NCI-H1105 (cell line): ENCODE measurements at places on chromosomes 12 and 14.

DNA sequence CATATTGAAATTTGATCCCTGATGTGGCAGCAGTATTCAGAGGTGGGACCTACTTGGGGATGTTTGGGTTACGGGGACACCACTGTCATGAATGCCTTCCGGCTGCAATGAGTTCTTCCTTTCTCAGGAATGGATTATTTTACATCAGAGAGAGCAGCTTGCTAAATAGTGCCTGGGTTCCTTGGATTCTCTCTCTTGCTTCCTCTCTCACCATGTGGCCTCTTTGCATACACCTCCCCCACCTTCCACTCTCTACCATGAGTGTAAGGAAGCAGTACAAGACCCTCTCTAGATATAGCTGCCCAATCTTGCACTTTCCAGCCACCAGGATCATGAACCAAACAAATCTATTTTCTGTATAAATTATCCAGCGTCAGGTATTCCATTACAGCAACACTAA lies 15.4 kb upstream of the SCAF11 start:
- DNase-seq = no peak

- no peak for DNase-seq
Measured at GRCh38 chr12:119911182-119911581, 34.1 kb upstream of the CIT start.

GRCh38 chr12:52956987-52957386 lies 8.1 kb downstream of the KRT18 start:
- DNase-seq = no peak

- DNase-seq = no peak
Measured at GRCh38 chr14:22761734-22762133, 4.8 kb upstream of the OXA1L start.

- DNase-seq = no peak
Measured at GRCh38 chr14:32468955-32469354, 139.9 kb downstream of the AKAP6 start.

GRCh38 chr12:76311796-76312195 lies 36.4 kb downstream of the BBS10 start:
- DNase-seq = no peak

DNA sequence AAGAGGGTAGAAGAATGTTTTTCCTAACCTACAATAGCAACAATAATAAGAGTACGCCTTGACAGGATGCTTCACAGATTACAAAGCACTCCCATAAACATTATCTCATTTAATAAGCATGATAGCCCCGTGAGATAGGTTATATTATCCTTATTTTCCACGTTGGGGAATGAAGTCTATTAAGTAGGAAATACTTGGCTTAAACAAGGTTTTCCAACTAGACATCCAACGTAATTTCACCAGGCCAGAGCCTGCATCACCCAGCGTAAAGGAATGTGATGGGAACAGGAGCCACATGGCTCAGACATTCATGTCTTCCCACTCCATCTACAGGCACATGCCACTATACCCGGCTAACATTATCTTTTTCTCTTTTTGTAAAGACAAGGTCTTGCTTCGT lies 223.4 kb upstream of the AMIGO2 start:
- DNase-seq = no peak

DNA sequence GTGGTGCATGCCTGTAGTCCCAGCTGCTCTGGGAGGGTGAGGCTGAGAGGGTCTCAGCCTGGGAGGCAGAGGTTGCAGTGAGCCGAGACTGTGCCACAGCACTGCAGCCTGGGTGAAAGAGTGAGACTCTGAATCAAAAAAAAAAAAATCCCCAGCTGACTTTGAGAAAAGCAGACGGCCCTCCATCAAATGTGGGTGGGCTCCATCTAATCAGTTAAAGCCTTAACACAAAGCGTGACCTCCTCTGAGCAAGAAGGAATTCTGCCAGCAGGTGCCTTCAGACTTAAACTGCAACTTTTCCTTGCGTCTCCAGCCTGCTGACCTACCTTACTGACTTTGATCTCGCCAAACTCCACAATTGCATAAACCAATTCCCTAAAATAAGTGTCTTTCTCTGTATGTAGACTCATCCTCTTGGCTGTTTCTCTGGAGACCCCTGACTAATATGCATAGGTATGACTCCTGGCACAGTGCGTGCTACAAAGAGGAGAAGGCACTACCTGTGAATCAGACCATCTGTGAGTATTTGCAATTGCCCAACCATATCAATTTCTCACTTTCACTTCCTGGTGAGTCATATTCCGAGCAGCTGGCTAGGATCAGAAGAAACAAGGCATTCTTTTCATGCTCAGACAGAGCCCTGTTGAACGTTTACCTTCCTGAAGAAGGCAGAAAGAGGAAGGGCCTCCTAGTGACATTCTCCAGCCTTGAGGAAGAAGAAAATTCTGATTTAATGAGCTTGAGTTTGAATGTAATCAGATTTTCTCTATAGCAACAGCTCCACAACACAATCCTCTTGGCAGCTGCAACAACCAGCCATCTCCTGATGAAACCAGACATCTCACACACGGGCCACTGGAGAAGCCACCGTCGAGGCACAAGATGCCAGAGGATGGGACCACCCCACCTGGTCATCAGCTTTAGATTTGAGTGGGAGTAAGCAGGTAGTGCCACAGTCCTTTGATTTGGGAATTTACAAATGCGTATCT lies 54.3 kb downstream of the CLMN start:
- DNase-seq = no peak

DNA sequence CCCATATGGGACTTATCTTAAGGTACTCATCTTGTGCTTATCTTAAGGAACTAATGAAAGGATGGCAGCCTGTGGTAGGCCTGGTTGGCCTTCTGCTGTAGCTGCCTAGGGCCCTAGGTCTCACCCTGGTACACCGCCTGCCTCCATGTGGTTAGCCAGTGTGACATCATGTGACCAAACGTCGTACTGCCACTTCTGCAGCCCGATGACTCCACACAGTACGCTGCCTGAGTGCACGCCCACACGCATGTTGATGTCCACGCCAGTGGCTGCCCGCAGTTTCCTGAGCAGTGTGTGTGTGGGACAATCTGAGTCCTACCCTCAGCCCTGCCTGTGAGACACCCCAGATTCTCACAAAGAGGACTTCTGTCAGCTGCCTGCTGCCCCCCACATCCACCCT lies 5.1 kb downstream of the ADCY4 start:
- no peak for DNase-seq

DNA sequence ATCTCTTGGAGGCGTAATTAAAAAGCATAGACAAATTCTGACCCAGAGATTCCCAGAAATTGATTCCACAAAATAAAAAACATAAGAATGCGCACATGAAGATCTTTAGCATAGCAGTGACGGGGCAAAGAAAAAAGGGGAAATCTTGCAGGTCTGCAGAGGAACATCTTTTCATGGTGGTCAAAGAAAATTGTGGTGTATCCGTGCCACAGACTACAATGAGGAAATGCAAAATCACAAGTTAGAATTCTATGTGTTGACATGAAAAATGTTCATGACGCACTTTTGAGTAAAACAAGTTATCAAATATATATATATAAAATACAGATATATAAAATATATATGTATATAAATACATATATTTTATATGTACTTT lies 101.6 kb downstream of the RIMBP2 start:
- no peak for DNase-seq

GRCh38 chr12:107891967-107892366 lies 117.5 kb downstream of the ASCL4 start:
- DNase-seq = no peak

- no peak for DNase-seq
Measured at GRCh38 chr12:118271770-118272417, 100.8 kb downstream of the TAOK3 start.

DNA sequence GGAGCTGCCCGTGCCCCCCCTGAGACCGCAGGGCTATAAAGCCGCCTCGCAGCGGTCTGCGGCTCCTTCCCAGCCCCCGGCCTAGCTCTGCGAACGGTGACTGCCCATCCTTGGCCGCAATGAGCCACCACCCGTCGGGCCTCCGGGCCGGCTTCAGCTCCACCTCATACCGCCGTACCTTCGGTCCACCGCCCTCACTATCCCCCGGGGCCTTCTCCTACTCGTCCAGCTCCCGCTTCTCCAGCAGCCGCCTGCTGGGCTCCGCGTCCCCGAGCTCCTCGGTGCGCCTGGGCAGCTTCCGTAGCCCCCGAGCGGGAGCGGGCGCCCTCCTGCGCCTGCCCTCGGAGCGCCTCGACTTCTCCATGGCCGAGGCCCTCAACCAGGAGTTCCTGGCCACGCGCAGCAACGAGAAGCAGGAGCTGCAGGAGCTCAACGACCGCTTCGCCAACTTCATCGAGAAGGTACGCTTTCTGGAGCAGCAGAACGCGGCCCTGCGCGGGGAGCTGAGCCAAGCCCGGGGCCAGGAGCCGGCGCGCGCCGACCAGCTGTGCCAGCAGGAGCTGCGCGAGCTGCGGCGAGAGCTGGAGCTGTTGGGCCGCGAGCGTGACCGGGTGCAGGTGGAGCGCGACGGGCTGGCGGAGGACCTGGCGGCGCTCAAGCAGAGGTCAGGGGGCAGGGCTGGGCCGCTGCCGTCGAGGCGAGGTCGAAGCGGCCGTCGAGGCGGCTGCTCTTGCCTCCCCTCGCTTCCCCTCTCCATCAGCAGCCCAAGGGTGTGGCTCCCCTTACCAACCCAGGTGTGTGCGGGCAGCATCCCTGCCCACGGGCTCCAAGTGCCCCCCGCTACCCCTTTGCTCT lies at the start of gene PRPH:
TSS of gene PRPH (plus strand) at position 66 of the 855 bp plus-strand sequence. CDS start at position 120, 54 bp downstream.
- no peak for DNase-seq

GRCh38 chr12:57837864-57838562 lies 8.5 kb downstream of the CTDSP2 start:
- no peak for DNase-seq

GRCh38 chr12:3632256-3632655 lies 120.7 kb downstream of the CRACR2A start:
- no peak for DNase-seq

DNA sequence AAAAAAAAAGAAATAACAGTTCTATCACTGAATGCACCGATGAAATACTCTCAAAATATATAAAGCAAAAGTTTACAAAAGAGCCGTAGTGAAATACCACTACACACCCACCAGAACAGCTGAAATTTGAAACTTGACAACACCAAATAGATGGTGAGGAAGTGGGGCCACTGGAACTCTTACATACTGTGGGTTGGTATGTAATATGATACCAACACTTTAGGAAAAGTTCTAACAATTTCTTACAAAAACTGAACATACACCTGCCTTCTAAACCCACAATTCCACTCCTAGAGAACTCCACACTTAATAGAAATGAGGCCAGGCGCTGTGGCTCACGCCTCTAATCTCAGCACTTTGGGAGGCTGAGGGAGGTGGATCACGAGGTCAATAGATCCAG lies 14.1 kb downstream of the EIF5 start:
- no peak for DNase-seq

GRCh38 chr12:57803319-57803893 lies 15.1 kb downstream of the AVIL start:
- peak; percentile 2 for DNase-seq

DNA sequence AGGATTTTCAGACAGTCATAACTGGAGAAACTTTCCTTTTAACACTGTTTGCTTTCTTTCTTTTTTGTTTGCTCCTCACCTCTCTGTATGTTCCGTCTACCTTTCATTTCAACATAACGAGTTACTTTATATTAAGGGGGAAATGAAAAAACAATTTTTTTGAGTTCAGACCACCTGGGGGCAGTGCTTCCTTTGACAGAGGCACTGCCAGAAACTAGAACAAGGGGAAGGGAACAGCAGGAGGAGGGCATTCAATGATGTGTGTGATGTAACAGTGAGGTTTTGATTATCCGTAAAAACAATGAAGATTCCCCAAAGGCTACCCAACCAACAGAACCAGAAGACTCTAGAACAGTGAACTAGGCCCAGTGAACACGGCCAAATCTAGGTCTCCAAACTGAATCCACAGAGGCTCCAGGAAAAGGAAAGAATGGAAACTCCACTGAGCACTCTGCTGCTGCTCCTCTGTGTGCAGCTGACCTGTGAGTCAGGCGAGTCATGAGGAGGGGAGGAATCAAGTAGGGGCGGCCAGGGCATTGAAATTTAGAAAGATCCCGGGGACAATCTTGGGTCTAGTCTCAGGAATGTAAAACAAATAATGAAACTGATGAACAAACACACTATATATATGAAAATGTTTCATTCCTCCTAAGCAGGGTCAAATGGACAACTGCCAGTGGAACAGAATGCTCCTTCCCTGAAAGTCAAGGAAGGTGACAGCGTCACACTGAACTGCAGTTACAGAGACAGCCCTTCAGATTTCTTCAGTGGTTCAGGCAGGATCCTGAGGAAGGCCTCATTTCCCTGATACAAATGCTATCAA lies 323.5 kb downstream of the DAD1 start:
- DNase-seq = no peak

DNA sequence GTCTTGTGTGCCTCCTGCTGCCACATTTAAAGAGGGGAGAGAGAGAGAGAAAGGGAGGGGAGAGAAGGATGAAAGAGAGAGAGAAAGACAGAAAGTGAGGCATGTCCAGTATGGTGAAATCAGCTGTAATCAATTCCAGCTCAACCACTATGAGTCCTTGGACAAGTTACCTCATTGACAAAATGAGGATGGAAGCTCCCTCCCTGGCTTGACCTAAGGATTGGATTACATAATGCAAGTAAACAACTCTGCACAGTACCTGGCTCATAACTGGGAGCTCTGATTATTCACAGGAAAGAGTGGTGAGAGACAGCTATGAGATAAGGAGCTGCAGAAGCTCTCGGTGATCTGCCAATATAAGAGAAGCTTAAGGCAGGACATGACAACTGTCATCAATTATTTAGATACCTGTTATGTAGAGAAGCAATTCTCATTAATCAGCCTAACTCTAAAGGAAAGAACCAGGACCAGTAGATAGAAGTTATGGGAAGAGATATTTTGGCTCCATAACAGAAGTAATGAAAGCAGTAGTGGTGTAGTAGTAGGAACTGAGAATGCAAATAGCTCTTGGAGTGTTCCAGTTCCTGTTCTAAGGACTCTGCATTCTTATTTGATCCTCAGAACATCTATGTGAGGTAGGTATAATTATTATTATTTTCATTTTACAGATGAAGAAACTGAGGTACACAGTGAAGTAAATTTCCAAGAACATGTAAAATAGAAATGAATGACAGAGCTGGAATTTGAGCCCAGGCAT lies 791.6 kb downstream of the DIO2 start:
- DNase-seq = no peak

DNA sequence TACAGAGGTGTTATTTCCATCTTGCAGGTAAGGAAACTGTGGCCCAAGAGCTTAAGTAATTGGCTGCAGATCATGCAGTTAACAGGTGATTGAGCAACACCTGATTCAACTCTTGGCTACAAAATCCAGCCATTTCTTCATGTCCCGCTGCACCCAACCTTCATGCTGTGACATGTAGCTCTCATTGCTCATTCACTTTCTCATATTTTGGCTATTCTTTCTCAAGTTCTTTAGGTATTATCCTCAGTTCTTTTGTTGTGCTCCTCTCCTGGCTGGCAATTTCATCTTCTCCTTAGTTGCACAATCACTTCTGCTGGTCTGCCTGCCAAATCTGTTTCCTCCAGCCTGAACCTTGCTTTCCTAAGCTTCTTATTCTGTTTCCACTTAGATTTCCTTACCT lies 300.8 kb downstream of the SSPN start:
- no peak for DNase-seq

DNA sequence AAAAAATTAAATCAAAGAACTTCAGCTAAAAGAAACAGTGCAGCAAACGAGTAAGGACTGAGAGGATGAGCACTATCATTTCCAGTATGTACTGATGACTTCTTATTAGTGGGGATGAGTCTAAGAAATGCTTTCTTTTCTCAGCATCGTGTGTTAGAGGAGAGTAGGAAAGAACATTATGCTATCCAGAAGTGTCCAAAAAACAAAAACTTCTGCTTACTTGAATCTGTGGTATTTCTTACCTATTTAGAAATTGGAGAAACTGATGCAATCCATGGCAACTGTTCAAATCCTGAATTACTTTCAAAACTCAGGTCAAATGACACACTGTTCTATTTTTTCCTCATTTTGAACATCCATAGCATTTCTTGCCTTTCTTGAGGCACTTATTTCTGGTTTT lies 23.7 kb downstream of the ABCD2 start:
- DNase-seq = no peak

- DNase-seq = no peak
Measured at GRCh38 chr14:30330445-30330844, 228.5 kb upstream of the G2E3 start.
